CD4-positive, CD25-positive, alpha-beta regulatory T cell (primary cell): ENCODE measurements at places on chromosomes 5 and 9. TPM values are rescaled to one million over a fixed set of nuclear protein-coding genes. Genes with fewer than 3 reads are reported as not detected.

PTCD2 gene
- 6.3 TPM for polyA plus RNA-seq

MEIKIN gene
- polyA plus RNA-seq: not detected

PELO gene
- 5.0 TPM for polyA plus RNA-seq

IGFBPL1 gene
- polyA plus RNA-seq: not detected

EIF4E1B gene
- not detected for polyA plus RNA-seq
